ENCODE measurements at places on chromosomes 6 and 20.

GRCh38 chr20:462199-462991, at the start of gene TBC1D20:
TBC1D20 (minus strand) TSS chr20:462533; CDS start chr20:462405, 128 bp downstream.
- no peak for DNase-seq

DNA sequence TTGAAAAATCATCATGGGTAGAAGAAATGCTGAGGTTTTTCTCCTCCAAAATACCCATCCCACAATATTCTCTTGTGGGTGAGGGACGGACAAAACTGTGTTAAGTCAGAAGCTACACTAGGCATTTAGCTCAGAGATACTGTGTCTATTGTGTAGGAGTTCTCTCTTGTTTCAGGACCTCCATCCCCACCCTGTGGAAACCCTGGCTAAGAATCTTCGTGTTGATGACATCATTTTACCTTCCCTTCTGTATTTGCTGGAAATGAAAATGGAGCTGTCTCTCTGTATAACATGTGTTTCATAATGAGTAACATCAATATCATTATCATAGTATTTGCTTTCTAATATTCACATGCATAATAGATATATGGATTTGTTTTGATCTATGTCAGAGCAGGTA, 1193.0 kb upstream of the CITED2 start:
- DNase-seq: no peak

GRCh38 chr20:47818016-47818415, 32.7 kb upstream of the SULF2 start:
- DNase-seq: no peak

DNA sequence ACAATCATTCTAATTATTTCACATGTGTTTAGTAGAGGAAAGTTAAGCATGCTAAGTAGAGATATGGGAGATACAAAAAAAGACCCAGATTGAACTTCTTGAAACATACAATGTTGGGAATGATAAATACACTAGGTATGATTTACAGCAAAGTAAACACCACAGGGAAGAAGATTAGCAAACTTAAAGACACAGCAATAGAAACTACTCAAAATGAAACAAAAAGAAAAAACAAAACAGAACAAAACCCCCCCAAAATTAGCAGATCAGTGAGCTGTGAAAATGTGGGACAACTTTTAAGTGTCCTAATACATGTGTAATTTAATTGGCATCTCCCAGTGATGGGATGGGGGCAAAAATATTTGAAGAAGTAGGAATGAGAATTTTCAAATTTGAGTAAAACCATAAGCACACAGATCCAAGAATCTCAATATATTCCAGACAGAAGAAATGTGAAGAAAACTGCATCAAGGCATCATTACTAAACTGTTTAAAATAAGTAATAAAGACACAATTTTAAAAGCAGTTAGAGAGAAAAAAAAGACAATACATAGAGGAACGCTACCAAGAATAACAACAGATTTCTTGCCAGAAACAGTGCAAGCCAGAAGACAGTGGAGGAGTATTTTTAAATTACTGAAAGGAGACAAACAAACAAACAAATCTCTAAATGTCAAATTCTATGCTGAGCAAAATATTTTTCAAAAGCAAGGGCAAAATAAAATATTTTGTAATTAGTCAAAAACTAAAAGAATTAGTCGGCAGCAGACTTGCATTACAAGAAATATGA, 473.7 kb downstream of the QKI start:
- DNase-seq: no peak

GRCh38 chr6:166157930-166158617, 9.6 kb downstream of the TBXT start:
- DNase-seq: no peak

DNA sequence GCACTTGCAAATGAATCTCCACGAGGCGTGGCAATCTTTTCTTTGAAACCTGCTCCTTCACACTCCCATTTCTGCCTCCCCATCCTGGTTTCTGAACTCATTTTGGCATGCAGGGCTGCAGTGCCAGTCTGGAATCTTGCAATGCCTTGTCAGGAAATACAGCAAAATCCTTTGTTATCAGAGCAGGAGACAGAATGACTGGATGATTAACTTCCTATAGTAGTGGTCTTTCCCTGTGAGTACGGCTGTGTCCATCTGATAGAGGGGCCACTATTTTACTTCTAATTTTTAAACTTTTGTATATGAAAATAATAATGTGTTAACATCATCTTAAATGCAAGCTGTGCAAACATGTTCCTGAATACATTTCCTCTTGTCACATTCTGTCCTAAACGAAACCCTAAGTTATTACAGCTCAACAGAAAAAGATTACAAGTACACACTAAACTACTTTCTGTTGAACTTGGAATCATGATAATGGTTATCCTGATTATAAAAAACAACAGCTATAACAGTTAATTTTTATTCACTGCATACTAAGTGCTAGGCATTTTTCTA, 140.2 kb downstream of the KIF13A start:
- DNase-seq: peak; percentile 84

DNA sequence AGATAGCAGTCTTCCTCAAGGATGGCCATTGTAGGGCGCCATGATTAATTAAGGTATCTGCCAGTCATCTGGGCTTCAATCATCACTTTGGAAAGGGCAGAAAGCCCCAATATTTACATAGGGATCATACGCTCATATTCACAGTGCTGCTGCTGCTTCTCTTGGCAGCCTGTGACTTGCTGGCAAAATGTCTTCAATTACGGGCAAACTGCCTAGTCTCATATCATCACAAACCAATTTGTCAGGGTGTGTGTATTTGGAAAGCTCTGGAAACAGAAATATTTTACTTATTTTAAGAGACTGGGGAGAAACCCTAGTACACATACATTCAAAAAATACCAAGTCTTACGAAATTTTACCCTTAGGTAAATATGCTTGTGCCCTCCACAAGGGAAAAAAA, 77.6 kb downstream of the SAMD5 start:
- no peak for DNase-seq

DNA sequence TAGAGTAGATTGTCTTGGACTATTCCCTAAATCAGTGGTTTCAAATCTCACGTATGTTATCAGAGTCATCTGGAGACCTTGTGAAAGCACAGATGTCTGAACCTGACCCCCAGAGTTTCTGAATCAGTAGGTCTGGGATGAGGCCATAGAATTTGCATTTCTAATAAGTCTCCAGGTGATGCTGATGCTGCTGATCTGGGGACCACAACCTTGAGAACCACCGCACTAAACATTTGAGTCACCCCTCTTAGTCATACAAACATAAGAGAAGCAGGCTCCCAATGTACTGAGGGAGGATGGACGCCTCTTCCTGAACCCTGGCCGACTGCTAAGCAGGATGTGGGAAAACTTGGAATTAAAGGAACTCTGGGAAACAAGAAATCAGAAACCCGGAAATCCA, 187.8 kb upstream of the PRDM1 start:
- no peak for DNase-seq
